Mesothelial cell of epicardium (in vitro differentiated cells): ENCODE measurements at places on chromosomes 5 and 9.

DNA sequence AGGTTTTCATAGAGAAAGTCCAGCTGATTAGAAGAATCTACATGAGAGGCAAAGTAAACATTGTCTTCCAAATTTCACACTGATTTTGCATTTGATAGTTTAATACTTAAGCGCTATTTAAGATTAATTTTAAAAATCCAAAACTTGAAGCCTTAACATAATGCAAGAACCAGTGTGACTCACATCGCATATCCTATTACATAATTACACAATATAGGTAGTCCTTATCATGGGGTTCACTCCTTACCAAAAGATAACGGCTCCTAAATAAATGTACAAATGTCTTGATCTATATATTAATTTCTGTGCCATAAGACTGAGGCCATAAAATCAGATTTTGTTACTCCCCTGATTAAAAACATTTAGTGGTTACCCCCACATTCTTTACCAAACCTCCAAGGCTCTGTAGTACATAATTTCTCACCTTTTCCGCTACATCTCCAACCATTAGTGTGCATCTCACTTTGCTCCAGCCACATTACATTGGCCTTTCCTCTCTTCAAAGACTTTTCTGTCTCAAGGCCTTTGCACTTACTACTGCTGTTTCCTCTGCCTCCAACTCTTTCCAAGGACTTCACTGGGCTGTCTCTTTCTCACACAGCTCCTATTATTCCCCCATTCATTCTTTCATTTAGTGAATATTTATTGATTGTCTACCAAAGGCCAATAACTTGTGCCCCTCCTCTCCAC, 1.0 kb downstream of the RIOK2 start:
- no peak for DNase-seq

GRCh38 chr9:3698076-3698475, 172.3 kb upstream of the RFX3 start:
- DNase-seq, result no peak

DNA sequence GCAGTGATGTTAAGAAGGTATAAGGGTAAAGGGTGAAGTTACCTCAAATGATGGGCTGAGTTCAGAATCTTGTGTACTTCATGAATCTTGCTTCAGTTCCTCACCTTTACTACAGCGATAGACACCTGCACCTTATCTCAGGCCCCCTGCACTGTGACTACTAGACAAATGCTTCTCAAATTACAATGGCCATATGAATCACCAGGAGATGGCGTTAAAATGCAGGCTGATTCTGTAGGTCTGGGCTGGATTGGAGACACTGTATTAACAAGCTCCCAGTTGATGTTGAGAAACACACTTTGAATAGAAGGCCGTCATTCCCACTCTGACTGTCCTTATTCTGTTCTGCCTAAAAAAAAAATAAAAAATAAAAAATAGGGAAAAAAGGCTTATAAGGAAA, 29.8 kb downstream of the TARS1 start:
- no peak for DNase-seq

- no peak for DNase-seq
Measured at GRCh38 chr5:181245427-181246275, 1.9 kb upstream of the RACK1 start.

- DNase-seq, result no peak
Measured at GRCh38 chr9:4464911-4465513, 25.3 kb upstream of the SLC1A1 start.

DNA sequence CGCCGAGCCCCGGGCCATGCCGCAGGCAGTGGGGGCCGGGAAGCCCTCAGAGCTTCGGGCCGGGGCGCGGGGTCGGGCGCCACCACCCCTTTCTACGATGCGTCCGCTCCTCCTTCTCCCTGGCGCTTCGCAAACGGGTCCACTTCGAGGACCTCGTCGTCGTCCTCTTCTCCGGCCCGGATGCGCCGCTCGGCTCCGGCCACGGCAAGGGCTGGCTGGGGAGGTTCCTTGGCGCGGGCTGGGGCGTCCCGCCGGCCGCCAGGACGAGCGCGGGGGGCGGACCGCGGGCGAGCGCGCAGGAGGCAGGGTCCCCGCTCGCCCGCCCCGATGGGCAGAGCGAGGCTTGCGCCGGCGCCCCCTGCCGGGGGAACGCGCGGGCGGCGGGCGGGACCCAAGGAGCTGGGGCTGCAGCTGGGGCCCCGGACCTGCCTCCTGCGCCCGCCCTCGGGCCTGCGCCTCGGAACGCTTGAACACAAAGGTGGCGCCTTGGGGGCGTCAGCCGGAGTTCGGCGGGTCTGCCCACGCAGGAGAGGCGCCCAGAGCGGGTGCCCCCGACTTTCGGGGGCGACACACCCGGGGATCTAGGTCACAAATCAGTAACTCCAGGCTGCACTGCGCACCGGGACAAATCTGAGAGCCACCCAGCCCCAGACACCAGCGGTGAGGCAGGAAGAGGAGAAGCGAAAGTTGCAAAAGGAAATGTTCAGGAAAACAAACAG, at the start of gene ROR2:
Gene ROR2, minus strand, starts transcription at position 283 of the 719 bp plus-strand sequence.
- DNase-seq, result peak; percentile 93

DNA sequence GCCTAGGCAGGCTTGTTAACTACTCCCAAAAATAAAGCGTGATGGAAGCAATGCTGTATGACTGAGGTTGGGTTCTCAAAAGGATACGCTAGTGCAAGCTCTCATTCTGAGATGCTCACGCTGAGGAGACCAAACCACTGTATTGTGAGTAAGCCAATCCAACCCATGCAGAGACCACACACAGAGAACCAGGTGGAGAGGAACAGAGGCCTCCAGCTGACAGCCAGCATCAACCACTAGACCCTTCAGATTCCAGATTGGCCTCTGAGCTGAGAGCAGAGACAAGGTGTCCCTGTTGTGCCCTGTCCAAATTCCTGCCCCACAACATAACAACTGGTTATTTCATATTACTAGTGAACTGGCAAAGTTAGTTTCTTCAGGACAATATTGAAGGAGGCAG, 4.5 kb downstream of the TSTD2 start:
- DNase-seq, result no peak

DNA sequence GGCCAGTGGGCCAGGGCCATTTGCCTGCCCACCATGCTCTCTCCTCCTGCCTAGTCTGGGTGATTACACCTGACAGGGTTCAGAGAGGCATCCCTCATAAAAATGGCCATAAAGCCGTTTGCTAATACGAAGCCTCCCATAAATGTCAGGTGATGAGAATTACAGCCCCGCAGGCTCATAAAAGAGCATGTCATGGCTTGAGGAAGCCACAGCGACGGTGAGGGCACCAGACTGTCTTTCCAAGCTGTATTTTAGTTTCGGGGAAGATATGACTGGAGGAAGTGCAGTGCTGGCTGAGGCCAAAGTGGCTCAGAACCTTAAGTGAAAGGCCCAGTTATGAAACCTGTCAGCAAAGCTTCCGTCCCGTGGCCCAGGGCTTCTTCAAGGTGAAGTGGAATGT, 18.5 kb upstream of the TCERG1 start:
- no peak for DNase-seq

DNA sequence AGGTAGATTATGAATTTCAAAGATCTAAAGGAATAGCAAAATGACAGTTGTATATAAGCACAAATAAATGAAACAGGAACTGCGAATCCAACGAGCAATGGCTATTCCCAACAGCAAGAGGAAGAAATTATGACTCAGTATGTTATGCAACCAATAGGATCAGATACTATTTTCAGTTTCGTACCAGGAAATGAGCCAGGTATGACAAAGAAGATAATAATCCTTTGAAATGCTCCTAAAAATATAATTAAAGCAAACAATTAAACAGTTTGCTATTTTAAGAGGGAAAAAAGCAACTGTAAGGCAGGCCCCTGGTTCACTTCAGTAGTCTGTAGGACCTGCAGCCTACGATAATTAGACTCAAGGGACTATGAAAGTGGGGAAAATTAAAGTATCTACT, 58.9 kb downstream of the AUH start:
- DNase-seq, result no peak

GRCh38 chr5:93572101-93572607, 8.9 kb downstream of the NR2F1-AS1 start:
- no peak for DNase-seq

DNA sequence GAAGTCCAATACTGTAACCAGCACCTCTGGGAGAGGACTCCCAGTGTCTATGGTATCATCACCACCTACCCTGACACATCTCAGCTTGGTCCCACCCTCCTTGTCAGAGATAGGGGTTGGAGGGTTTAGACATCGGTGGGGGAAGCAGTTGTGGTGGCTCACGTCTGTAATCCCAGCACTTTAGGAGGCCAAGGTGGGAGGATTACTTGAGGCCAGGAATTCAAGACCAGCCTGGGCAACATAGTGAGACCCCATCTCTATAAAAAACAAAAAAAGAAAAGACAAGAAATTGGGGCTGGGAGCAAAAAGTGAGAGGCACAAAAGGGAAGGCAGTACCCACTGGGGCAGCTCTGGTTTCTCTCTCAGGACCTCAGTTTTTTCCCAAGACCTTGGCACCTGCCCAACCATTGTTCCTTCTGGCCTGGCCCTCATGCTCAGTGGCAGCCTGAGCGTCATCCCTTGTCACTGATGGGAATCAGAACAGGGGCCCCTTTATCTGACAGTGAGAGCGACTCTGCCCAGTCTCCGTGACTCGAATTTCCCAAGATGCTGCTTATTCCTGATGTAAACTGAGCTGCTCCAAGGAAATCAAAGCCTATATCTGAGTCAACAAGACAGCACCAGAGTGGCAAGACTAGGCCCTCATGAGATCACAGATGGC, 80.5 kb upstream of the HSPA9 start:
- no peak for DNase-seq

DNA sequence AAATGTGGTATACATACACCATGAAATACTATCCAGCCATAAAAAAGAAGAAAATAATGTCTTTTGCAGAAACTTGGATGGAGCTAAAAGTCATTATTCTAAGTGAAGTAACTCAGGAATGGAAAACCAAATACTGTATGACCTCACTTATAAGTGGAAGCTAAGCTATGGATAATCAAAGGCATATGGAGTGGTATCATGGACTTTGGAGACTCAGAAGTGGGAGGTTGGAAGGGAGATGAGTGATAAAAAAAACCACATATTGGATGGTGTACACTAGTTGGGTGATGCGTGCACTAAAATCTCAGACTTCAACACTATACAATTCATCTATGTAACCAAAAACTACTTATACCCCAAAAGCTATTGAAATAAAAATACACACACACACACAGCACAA, 24.5 kb downstream of the ADAMTS12 start:
- no peak for DNase-seq

DNA sequence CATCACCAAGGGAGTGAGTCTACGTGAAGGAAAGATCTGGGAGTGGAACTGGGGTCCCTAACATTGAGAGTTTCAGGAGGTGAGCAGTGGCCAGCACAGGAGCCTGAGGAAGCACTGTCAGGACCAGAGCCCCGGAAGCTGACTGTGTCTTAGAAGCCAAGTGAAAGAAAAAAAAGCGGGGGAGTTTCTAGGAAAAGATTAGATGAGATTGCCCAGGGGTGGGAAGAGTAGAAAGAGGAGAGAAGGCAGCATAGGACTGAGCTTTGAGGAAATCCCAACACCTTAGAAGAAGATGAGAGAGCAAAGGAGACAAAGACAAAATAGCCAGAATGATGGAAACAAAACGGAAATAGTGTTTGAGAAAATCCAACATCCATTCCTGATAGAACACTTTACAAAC, 37.0 kb upstream of the LRRTM2 start:
- no peak for DNase-seq

DNA sequence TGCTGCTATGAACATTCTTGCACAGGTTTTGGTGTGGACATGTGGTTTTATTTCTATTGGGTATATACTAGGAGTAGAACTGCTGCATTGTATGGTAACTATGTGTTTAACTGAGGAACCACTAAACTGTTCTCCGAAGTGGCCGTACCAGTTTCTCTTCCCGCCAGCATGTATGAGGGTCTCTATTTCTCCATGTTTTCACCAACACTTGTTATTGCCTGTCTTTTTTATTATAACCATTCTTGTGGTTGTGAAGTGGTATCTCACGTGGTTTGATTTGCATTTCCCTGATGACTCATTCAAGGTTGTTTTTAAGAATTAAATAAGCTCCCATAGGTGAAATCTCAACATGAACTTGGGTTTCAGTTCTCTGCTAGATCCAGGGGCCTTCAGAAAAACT, 19.4 kb downstream of the PDE8B start:
- no peak for DNase-seq
